ENCODE measurements at places on chromosomes 16 and 17.
A peak's percentile ranks its signal among the peaks of the same experiment; 100 is the strongest.

DNA sequence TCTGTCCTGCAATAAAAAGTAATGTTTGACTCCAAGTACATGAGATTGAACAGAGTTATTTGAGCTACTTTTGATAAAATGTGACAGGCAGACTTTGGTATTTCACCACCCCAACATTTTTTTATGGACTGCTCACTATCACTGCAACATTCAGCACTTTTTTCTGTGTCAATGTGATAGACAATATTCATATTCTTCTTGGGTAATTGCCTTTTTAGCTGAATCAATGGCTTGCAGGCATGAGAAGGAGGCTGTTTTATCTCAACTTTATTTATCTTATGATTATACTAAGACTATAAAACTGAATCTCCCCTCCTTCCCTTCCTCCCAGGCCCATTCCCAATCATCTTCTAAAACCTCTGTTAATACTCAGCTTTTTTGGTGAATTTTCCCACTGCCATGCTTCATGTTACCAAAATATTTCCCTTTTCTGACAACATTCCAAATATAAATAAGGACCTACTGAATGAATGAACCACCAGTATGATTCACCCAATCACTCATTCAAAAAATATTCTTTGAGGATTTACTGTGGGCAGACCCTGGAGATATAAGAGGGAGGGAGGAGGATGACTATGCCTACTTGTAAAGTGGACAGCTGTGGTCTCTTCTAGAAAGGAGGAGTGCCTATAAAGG, 67.6 kb downstream of the CDH13 start:
- DNase-seq, result no peak

- DNase-seq, result no peak
These were observed 148.7 kb downstream of the GRIN2A start for GRCh38 chr16:10033556-10033955.

GRCh38 chr17:49435671-49436029, 21.0 kb upstream of the PHB1 start:
- DNase-seq, result no peak

DNA sequence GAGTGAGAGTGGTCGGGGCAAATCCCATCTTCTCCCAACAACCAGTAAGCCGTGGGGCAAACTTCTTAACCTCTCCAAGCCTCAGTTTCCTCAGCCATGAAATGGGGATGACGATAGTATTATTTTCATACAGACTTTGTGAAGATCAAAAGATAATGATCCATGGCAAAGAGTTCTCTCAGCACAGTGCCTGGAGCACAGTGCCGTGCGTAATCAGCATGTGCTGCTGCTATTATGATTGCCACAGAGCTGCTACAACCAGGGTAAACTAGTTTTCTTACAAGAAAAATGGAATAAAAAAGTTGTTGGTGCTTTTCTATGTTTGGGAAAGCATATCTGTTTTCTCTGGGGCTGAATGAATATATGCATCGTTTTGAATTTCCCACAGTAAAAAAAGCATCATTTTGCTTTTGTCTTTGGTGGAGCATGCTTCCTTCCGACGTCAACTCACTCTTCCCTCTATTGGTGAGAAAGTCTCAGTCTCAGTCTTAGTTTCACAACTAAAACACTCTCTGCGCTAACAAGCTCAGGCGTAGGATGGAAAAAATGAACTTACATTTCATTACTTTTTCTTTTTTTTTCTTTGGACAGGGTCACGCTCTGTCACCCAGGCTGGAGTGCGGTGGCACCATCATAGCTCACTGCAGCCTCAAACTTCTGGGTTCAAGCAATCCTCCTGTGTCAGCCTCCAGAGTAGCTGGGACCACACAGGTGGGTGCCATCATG, 37.2 kb downstream of the CDK5R1 start:
- no peak for DNase-seq

GRCh38 chr17:51636291-51636690, 375.9 kb downstream of the UTP18 start:
- DNase-seq, result no peak

GRCh38 chr16:64534180-64534780, 587.6 kb downstream of the CDH11 start:
- no peak for DNase-seq

DNA sequence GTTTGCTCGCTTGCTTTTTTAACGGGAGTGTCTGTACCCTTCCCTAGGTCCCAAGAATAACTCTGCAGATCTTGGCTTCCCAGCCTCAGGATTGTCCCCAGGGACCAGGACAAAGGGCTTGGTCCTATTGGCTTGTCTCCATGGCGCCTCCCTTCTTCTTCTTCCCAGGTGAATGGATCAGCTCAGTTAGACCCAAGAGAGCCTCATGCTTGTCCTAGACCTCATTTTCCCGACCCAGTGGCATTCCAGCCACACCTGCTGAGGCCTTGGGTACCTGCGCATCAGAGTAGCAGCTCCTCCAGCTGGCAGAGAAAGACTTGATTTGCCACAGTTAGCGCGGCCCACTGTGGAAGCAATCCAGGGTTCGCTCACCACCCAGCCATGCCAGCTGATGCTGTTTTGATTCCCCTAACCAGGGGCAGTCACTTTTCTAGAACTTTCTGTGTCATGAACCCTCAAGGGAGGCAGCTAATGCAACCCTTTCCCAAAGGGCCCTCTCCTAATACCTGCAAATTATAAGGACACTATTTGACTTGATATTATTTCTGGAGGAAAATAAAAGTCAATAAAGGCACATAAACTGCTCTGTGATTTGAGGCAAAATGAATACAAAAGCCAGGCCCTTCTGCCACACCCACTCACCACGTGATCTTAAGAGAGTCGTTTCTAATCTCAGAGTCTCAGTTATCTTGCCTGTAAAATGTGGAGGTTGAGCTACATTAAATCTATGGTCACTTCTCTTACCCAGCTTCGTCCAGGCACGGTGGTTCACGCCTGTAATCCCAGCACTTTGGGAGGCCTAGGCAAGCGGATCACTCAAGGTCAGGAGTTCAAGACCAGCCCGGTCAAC, 13.9 kb downstream of the GPR142 start:
- no peak for DNase-seq

DNA sequence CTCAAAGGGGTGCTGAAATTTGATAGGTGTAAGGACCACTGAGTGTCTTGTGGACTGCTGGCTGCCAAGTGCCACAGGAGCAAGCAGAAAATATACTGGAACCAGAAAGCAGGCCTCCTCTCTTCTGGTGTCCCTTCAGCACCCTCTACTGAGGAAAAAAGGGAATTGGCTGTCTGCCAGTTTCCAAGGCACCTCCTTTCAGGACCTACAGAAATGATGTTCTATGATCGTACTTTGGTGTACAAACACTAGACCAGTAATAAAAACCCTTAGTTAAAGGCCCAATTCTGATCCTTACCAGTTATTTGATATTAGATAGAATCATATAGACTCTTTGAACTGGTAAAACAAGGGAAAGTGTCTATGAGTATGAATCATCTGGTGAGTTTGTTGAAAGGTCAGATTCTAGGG, 35.8 kb upstream of the BCAS3 start:
- DNase-seq, result no peak

DNA sequence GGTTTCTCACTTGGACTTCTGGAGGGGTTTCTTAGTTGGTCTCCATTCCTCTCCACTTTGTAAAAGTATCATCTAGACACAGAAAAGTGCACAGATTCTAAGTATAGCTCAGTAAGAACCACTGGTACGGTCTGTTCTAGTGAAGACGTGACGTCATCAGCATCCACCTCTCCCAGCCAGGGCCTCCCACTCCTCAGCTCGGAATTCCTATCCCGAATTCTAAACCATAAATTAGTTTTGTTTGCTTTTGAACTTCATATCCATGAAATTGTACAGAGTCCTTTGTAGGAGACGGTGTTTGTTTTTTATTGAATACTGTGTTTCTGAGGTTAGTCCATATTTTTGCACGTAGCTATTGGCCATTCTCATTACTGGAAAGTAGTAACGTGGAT, 25.5 kb downstream of the FOXK2 start:
- DNase-seq, result no peak

DNA sequence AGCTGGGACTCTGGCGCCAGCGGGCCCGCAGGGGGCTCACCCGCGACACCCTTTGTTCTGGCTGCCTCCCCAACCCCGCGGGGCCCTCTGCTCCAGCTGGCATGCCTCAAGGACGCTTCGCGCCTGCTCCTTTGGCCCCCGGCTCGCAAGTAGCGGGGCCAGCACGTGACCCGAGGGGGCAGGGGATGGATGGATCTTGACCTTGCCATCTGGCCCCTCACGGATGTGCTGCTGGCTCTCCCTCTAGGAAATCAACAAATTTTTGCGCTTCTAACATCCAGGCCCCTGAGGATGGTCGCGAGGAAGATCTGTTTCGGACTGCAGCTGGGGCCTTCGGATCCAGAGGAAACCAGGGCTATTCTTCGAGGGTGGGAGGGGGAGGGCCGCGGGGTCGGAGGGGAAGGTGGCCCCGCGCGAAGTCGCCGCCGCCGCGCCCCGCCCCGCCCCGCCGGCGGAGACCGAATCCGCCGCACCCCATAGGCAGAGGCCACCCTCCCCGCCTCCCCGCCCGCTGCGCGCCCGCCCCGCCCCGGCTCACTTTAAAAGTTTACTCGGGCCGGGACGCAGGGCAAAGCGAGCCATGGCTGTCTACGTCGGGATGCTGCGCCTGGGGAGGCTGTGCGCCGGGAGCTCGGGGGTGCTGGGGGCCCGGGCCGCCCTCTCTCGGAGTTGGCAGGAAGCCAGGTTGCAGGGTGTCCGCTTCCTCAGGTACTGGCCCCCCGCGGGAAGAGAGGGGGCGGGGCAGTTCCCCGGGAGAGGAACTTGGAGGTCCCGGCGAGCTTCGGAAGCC, at the start of gene ACSF2:
Gene ACSF2 (plus strand): TSS at position 537 of the 790 bp plus-strand sequence. CDS start 44 bp downstream, at position 581.
- DNase-seq, result peak; percentile 36

DNA sequence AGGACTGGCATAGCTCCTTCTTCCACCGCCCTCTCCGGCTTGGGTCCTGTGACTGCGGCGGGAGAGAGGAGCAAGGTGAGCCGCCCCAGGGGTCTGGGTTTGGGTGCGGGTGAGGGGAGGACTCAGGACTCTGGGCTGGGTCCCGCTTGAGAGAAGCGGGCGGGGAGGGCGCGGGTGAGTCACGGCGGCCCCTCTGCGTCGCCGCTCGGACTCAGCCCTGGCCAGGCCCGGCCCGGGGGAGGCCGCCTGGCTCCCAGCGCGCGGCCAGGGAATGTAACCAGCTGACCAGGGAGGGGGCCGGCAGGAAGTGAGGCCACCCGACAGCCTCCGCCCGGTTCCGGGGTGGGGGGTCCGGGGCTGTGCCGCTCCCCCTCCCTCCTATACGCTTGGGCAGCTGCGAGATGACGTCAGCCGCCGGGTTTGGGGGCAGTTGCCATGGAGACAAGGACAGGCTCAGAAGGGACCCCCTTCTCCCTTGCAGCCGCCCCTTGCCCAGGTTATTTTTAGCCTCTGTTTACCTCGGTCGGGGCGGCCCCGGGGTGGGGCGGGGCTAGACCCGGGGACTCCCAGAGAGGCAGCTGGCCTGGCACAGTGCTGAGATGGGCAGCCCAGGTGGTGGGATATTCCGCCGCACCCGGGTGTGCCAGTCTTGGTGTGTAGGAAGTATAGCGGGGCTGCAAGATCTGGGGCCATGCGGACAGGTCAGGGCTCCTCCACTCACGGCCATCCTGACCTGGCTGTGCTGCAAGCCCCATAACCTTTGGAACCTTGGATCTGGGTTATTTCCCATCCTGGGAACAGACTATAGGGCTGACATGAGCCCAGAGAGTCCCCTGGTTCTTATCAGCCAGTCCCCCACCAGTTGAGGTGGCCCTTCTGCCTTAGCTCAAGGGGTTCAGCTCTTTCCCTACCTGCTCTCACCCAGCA, 1.6 kb downstream of the RIPOR1 start:
- DNase-seq, result no peak

DNA sequence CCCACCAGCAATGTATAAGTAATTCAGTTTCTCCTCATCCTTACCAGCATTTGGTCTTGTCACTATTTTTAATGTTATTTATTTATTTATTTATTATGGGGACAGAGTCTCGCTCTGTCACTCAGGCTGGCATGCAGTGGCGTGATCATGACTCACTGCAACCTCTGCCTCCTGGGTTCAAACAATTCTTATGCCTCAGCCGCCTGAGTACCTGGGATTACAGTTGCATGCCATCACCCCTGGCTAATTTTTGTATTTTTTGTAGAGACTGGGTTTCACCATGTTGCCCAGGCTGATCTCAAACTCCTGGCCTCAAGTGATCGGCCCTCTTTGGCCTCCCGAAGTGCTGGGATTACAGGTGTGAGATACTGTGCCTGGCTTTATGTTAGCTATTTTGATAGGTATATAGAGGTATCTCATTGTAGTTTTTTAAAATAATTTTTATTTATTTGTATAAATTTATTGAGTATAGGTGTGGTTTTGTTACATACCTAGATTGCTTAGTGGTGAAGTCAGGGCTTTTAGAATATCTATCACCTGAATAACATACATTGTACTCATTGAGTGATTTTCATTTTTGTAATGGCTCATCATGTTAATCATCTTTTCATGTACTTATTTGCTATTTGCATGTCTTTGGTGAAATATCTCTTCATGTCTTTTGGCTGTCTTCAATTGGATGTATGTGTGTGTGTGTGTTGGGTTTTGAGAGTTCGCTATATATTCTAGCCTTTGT, 53.3 kb downstream of the TANC2 start:
- DNase-seq, result no peak

DNA sequence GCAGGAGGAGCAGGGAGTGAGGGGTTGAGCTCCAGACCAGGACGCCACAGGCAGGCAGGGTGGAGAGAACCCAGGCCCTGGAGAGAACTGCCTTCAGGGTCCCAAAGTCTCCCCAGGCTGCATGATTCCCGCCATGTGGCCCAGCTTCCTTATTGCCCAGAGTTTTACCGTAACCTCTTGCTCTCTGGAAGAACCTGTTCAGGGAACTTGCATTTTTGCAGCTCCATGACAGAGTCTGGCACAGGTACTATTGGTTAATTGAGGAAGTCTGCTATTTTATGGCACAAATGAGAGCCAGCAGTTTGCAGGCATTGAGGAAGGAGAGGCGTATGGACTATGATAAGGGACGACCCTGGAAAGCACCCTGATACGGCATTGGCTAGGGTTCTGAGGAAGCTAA, 11.6 kb upstream of the NOS2 start:
- no peak for DNase-seq

DNA sequence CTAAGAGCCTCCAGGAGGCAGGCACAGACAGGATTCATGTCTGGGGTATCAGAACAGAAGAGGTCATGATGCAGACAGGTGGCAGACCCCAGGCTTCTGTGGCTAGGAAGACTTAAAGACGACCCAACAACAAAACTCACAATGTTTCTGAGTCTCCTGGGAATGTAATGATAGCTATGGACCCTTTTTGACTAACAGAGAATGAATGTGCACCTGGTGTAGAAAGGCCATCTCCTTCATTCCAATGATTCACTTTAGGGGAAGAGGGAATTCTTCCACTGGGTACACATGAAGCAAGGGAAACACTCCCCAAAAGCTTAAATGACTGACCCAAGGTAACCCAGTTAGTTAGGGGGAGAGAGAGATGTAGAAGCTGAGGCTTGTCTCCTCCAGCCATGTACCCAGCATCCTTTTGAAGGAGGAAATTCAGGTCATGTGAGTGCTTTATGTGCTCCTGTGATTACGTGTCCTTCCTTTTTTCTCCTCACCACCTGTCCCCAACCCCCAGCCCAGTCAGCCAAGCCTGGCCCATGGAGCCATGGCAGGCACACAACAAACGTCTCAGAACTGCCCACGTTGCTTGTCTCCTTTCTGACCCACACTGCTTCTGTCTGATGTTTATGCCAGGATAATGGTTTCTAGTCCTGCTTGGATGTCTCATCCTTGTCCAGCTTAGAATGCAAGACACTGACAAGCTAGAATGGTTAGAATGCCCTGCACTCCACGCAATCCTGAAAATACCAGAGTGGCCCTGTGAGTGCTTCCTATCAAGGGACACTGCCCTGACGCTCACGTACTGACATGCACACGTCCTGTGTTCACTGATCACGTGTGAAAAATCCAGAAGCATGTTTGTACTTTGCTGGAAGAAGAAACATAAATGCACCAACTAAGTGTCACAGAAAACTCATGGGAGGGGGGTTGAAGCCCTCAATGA, 156.4 kb downstream of the ZFHX3 start:
- no peak for DNase-seq

GRCh38 chr16:58755989-58756649, 22.0 kb upstream of the GOT2 start:
- peak; percentile 54 for DNase-seq
